NB4 (cell line): ENCODE measurements at places on chromosomes 1 and 21.

DNA sequence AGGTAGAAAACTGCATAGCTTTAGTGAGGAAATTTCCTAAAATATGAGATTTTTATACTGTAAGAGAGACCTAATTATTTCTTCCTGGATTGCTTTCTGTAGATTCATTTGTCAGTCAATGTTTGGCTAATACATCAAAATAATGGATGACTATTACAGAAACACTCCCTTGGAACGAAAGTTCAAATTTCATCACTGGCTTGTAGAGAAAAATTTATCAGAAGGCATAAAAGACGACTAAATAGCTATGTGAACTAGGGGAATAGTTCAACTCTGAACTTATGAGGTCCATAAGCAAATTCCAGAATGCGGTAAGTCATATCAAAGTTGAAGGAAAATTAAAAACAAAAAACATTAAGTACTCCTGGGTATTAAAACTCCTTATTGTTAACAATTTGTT is 36.0 kb downstream of the WNT2B start:
- no peak for DNase-seq

DNA sequence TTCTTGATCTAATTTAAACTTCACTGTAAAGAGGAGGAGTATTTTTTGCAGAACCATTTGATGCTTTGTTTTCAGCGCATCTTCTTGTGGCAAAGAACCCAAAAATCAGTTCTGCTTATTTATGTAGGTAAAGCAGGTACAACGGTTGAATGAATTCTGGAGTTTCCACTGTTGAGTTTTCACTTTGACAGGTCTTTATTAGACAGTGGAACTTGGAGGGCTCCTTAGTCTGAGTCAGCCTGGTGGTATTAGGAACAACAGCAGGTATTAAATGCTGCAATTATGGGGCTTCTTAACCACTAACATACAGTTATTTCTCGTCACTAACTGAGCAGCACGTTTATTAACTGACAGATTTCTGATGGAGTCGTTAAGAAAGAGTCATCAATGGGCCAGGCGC is 1.2 kb downstream of the LRIG2 start:
- DNase-seq, result no peak

GRCh38 chr1:42145389-42145716 is 7.9 kb upstream of the GUCA2B start:
- peak; percentile 50 for DNase-seq

DNA sequence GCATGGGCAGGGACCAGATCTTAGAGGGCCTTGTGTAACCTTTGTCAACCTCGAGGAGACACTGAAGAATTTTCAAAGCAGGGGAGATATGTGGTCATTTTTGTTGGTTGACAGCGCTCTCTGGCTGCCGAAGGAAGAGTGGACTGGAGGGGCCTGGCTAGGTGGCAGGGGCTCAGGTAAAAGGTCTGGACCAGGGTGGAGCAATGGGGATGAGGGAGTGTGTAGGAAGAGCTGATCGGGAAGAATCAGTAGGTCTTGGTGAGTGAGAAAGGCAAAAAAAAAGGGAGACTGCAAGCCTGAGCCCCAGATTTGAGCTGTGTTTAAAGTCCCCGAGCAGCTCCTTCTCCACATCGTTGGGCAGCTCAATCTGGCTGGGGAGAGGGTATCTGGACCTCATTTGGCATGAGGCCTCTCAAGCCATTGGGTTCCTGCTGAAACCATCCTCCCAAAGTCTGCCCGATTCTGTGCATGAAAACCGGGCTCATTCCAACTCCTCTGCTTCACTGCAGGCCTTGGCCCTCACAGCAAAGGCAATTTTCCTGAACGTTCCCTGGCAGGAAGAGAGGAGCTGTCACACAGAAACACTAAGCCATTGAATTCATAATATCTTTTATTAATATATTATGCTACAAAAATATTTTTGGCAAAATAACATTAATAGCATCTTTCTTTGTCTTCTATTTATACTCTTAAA is 237.1 kb downstream of the TRABD2B start:
- DNase-seq, result no peak

DNA sequence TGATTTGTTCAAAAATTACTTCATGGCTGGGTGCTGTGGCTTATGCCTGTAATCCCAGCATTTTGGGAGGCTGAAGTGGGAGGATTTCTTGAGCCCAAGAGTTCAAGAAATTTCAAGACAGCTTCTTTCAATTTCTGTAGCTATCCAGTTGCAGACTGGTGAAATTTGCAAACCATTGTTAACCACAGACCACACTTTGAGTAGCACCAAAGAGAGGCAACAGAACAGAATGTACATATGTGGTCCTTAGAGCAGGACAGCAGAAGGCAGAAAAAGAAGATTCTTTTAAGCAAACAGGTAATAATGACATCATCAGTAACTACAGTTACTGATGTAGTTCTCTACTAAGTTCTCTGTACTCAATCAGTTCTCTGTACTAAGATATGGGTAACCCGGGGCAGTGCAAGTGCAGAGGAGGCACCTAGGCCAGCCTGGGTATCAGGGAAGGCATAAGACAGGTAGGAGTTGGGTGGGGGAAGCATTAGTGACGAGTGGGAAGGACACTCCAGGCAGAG is 5.5 kb upstream of the KLF17 start:
- no peak for DNase-seq

DNA sequence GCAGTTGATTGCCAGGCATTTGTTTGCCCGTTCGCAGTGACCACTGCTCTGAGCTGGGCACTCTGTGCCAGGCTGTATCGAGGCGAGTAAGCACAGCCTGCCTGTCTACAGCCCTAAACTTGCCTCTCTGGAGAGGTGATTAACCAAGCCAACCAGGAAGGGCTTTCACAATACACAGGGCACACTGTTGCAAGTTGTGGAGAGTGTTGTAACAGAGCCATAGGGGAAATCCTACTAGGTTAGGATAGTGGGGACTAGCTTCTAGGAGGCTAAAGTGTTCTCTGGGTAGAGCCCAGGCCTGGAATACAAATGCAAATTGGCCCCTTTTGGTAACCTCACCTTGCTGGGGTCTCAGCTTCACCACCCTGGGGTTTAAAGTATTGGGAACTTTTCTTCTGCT is 23.8 kb downstream of the PRDM2 start:
- peak; percentile 92 for DNase-seq

DNA sequence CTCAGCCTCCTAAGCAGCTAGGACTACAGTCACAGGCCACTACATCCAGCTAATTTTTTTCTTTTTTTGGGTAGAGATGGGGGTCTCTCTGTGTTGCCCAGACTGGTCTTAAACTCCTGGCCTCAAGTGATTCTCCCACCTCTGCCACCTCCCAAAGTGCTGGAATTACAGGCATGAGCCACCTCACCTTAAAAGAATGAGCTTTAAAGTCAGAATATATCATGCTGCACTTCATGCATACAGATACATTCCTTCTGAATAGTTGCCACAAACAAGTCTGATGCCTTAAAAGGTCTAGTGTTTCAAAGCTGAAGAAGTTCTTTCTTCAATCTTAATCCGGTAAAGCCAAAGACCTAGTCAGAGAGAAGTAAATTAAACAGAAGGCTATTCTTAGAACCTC is 23.8 kb upstream of the CPLANE2 start:
- no peak for DNase-seq

- peak; percentile 3 for DNase-seq
Measured at GRCh38 chr1:49351768-49352167, 575.1 kb upstream of the BEND5 start.

DNA sequence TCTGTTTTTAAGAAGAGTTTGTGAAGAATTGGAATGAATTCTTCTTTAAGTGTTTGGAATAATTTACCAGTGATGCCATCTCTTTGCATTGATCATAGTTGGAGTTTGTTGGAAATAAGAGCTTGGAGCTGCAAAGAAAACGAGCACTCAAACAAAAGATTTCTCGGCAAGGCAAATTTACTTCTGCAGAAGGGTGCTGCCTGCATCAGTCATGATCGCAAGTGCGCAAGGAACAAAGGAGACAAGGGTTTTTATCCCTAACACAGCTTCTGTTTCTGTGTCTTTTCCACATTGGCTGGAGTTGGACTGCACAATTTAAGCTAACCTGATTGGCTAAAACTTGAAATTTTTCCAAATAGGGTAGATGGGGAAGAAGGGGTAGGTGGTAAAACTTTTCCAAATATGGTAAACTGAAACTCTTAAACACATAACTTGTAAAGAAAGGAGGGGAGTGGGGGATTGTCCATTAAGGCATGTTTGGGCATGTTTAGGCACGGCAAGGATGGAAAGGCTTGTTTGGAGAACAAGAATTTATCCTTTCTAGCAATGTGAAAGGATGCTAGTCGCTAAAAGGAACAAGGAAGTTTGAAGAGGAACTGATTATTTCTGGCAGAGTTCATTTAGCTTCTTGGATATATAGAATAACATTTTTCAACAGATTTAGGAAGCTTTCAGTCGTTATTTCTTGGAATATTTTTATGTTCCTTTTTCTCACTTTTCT is 3.5 kb upstream of the AADACL4 start:
- DNase-seq, result no peak

DNA sequence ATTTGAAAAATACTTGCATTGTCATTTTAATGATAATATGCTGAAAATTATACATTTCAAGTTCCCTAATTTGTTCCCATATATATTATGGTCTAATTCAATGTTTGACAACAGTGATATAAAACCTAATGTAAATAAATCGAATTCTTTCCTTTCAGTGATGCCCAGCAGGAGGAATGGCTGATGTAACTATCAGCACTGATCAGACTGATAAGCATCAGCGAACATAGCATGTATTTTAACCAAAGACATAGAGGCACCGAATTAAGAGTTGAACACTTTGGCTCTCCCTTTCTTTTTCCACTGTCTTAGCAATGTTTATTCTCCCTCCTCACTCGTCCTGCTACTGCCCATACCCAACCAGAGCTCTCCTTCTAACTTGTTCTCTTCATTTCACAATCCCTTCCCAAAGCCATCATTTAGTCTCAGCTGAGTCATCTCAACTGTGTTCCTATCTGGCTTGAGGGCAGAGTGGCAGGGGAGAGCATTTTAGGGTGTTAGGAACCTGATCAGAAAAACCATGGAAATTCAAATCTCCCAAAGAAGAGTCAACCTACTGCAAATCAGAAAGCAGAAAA is 58.8 kb upstream of the C1orf115 start:
- DNase-seq, result no peak

DNA sequence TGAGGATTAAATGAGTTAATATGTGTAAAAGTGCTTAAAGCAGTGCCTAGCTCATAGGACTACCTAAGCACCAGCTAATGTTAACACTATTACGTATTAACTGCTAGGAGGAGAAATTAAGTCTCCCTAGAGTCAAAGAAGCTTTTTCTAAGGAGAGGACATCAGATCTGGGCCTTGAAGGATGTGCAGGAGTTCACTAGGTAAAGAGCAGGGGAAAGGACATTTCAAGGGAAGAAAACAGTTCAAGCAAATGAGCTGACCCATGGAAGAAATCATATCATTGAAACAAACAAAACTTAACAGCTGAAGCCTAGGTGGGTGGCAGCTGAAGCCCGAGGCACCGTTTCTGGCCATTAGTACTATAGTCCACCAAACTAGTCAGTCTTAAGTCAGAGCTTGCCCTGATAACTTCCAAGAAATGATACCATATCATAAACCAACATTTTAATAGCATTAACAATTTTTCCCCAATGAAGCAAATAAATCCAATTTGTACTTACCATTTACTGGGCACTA is 46.7 kb downstream of the TRIT1 start:
- no peak for DNase-seq

- no peak for DNase-seq
Measured at GRCh38 chr21:28615276-28615675, 377.4 kb downstream of the LTN1 start.

DNA sequence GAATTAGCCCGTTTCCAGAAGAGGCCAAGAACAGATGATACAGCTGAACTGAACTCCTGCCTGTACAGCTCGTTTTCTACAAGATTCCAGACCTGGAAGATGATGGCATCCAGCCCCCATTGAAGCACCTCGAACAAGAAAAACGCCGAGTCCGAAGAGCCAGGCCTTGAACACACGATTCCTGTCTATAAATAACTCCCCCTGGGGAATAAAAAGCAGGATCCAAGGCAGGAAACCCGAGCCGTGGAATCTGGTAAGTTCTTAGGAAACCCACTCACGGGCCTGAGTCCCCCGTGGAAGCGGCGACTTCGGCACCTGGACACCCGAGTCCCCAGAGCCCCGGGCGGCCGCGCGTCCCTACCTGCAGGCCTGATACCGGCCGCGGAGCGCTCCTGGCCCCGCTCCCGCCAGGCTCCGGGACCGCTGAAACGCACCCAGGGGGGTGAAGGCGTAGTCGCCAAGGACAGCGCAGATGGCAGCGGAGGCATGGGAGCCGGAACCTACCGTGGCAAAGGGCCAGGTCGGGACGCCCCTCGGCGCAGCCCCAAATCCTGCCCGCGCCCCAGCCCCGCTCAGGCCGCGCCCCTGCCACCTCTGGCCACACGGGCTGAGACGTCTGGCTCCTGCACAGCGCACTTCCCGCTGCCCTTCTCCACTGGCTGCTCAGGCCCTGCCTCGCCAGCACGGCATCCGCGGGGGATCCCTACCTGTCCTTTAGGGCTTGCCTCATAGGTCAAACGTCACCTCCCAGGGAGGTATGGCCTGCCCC is 14.0 kb upstream of the HLCS start:
- DNase-seq, result no peak

DNA sequence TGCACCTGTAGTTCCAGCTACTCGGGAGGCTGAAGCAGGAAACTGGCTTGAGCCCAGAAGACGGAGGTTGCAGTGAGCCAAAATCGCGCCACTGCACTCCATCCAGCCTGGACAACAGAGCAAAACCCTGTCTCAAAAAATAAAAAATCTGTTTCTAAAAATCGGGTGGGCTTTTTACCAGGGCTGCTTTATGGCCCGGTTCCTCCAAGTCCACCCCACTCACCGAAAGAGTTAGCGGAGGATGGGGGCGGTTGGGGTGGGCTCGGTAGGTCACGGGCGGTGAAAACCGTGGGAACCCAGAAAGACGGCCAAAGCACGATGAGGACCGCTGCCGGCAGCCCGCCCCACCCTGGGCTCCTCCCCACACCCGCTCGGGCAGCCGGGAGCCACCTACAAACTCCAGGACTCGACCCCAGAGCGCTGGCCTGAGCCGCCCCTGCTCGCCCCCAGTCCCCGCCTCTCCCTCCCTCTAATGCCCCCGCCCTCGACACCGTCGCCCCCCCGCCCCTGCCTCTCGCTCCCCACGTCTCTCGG is 846 bp upstream of the PER3 start:
- peak; percentile 69 for DNase-seq

DNA sequence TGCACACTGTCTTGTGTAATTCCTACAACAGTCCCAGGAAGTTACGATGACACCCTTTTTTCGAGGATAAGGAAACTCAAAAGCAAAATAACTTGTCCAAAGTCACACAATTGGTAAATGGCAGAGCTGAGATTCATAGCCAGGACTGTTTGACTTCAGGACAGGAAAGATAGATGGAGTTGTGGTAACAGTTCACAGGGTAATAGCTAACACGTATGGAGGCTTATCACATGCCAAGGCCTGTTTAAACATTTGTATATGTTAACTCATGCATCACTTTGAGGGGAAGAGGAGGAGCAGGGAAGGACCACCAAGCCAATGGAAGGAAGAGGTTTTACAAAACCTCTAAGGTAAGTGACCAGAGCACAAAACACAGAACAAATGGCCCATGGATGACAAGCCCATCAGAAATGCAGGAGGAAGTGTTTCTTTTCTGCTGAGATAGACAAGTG is 2.8 kb downstream of the DHCR24 start:
- no peak for DNase-seq

GRCh38 chr1:115089420-115090185 is at the start of gene TSPAN2:
Gene TSPAN2 (minus strand): TSS chr1:115089503. CDS start chr1:115089432, 71 bp downstream.
- DNase-seq, result peak; percentile 42

- DNase-seq, result peak; percentile 73
Measured at GRCh38 chr1:25799935-25800702, at the start of gene SELENON. Gene SELENON (plus strand): TSS chr1:25800193. CDS start chr1:25800231, 38 bp downstream.
